Stimulated activated CD4-positive, alpha-beta T cell treated with anti-CD3 and anti-CD28 coated beads, Interleukin-15, amount 100 ng/mL, for 24 hours (primary cell): ENCODE measurements at places on chromosomes 12 and 14.
A peak's percentile ranks its signal among the peaks of the same experiment; 100 is the strongest.

GRCh38 chr12:85836197-85837090 is at the start of gene RASSF9:
TSS of gene RASSF9 (minus strand) at chr12:85836409. CDS start at chr12:85836201, 208 bp downstream.
- no peak for DNase-seq

DNA sequence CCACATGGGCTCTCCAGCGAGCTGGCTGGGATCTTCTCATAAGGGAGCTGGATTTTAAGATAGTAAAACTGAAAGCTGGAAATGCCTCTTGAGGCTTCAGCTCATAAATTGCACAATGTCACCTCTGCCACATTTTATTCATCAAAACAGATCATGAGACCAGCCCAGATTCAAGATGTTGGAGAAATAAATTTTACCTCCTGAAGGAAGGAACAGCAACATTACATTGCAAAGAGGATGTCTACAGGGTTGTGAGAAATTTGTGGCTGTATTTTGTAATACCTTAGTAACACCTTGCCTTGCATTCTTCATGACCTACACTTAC is 43.1 kb upstream of the KRR1 start:
- no peak for DNase-seq

DNA sequence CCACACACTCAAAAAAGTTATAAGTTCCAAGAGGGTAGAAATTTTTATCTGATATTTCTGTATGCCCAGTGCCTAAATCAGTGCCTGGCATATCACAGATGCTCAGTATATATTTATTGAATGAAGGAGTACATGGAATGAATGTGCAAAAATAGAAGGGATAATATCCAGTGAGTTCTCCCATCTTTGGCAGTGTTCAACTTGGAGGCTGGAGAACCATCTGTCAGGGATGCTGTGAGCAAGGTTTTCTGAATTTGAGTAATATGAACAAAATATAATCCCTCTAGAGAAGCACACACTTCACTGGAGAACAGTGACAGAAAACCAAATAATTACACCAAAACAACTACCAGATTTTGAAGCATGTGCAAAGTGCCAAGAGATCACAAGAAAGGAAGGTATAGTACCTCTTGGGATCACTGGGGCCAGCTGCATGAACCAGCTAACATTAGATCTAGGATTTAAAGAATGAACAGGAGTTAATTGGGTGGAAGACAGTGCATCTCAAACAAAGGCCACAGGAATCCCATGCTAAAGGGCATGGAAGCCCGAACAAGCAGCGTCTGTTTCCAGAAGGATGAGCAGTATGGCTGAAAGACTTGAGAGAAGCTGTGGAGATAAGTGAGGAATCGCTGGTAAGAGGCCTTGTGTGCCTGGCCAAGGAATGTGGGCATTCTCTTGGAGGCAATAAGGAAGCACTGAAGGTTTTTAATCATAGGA is 11.5 kb downstream of the SLC8A3 start:
- no peak for DNase-seq

- DNase-seq = no peak
Measured at GRCh38 chr12:94766397-94766796, 116.0 kb upstream of the TMCC3 start.

DNA sequence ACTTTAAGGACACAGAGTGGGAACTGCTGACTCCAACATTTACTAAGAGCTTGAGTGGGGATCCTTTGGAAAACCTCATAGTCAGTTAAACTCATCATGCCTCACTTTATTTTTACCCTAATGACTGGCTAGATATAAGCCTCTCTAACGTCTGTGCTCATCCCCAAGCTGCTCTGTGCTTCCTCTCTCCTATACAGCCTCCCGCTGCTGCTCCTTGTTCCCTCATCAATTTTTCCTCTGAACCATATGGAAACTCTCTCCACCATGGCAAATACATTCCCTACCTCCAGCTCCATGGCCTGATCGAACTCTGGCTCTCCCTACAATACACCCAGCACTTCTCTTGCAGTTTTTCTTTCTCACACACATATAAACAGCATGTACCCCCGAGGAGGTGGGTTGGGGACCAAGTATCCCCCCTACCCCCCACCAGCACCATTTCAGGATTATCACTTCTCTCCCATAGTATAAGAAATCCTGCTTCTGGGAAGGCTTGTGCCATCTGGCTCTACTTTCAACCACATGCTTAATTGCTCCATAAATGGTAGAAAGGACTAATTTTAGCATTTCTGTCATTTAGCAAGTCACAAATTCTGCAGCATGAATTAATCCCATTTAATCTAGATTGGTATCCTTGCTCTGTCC is 39.2 kb upstream of the DYRK2 start:
- DNase-seq = no peak

GRCh38 chr12:7175493-7175892 is 14.0 kb upstream of the PEX5 start:
- no peak for DNase-seq

DNA sequence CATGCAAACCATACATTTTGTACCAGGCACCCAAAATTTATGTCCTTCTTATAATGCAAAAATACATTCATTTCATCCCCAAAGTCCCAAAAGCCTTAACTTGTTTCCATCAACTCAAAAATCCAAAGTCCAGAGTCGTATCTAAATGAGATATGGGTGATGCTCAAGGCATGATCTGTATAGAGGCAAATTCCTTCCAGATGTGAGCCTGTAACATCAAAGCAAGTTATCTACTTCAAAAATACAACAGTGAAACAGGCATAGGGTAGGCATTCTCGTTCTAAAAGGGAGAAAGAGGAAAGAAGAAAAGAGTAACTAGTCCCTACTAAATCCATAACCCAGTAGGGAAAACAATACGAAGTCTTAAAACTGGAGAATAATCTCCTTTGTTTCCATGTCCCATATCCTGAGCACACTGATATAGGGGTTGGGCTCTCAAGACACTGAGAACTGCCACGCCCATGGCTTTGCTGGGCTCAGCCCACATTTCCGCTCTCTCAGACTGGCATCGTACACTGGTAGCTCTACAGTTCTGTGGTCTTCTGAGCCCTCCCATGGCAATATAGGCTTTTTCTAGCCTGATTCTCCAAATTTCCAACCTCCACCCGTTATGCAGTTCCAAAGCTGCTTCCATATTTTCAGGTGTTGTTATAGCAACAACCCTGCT is 232.8 kb downstream of the TMTC2 start:
- no peak for DNase-seq

- DNase-seq = no peak
Measured at GRCh38 chr12:108729612-108730364, 1.5 kb downstream of the CORO1C start.

DNA sequence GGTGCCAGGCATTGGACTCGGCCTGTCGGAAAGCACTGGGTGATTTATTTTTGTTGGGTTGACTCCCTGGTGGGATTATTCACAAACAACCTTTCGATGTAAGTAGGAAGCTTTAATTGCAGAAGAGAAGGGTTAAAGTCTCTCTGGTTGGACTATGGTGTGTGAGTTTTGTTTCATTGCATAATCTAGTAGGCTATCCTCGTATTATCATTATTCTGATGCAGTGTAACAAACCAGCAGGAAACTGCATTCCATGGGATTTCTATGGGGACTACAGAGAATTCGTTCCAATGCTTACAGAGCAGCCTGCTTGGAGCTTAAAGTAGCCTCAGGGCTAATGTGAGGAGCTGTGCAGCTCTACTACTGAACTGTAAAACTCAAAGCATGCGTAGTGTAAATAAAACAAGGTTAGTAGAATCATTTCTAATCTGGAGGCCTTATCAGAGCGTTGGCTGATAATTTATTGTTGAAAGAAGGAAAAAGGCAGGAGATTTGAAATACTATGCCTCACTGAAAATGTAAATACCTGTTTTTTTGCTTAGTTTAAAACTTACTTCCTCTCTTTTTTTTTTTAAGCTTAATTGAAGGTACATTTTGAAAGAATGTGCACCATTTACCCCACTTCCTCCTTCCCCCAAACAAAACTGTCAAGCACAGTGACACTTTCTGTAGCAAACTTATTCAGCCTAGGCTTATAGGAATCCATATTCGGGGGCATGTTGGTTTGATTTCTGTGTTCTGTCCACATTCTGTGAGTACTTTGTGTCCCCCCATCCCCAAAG is 226.7 kb downstream of the NPAS3 start:
- no peak for DNase-seq

DNA sequence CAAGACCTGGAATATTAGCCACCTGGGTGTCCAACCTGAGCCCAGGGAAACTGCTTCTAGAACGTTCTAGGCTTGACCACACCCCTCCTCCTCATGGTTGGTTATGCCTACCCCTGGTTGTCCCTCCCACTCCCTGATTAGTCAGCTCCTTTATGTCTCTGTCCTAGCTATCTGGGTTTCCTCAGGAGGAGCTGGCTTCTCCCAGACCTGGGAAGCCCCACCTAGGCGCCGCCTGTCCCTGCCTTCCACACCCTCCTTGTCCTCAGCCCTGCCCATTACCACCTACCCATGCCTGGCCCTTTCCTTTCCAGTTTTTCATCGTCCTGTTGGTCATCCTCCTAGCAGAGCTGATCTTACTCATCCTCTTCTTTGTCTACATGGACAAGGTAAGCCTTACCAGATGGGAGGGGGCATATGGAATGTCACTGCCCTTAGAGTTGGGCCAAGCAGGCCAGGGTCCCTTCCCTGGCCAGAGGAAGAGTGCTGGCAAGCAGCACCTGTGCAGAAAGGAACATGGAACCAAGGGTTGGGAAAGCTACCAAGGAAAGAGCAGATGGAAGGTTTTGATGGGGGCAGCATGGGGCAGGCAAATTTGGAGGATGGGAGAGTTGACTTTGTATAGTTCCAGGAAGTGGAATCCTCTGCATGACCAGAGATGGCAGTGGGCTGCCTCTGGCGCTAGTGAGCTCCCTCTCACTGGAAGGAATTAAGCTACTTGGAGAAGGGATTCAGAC is 201.7 kb downstream of the TSPAN9 start:
- DNase-seq = no peak

- DNase-seq = no peak
Measured at GRCh38 chr12:46998811-46999368, 80.5 kb upstream of the PCED1B start.

GRCh38 chr14:20757965-20758364 is 10.2 kb upstream of the EDDM3B start:
- peak; percentile 44 for DNase-seq
